ENCODE measurements at places on chromosomes 5 and 9. TPM values are rescaled to one million over a fixed set of nuclear protein-coding genes. Genes with fewer than 3 reads are reported as not detected.

WDR38 gene
- not detected for total RNA-seq

- DNase-seq = no peak
These were observed 52.9 kb downstream of the COMMD10 start for GRCh38 chr5:116137544-116138378.

DNA sequence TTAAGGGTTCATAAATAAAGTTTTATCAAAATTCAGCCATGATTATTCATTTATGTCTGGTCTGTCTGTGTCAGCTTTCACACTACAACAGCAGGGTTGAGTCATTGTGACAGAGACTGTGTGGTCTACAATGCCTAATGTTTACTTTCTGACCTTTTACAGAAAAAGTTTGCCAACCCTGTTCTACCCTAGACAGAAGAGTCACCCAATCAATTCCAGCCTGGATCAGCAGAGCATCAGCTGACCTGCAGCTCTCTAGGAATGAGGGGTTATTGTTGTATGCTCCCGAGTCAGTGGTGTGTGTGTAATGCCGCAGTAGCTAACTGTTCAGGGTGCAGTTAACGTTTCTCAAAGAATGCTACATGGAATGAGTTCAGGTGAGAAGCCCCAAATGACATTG is 87.3 kb downstream of the HRH2 start:
- no peak for DNase-seq

- no peak for DNase-seq
These were observed 54.5 kb downstream of the MAN2A1 start for GRCh38 chr5:109744261-109744660.

- no peak for DNase-seq
These were observed 192.6 kb upstream of the PRDM9 start for GRCh38 chr5:23314827-23315226.

Measured in thoracic aorta (tissue), 2 donors.